Jurkat, Clone E6-1 (cell line): ENCODE measurements at places on chromosomes 7 and 10.

DNA sequence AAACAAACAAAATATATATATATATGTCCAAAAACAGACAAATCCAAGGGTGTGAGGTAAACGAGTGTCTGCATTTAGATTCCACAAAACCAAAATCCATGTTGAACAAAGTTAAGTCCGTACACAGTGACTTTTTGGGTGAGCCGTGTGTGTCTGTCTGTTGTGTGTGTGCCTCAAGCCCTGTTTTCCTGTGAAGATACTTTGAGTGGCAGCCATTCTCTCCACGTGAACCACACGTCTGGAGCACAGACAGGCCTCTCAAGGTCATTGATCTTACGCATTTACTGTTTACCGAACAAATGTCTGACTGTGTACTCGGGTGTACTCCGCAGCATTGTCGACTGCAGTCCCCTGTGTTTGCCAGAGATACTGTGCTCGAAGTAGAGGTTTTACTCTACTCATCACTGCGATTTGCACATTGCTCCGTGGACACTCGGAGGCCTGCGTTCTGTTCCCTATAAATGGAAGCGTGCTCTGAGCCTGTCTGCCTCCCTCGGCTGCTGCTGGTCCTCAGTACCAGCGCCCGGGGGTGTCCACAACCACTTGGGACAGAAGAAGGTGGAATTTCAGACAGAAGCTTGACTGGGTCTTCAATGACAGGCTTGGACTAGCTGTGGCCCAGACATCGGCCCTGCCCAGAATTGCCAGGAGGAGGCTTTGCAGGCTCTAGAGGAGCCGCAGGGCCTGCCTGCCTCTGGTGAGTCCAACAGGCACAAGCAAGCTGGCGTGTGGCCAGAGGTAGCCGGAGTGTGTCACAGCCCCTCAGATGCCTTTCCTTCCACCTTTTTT is 22.1 kb downstream of the CYP17A1 start:
- DNase-seq, result no peak

DNA sequence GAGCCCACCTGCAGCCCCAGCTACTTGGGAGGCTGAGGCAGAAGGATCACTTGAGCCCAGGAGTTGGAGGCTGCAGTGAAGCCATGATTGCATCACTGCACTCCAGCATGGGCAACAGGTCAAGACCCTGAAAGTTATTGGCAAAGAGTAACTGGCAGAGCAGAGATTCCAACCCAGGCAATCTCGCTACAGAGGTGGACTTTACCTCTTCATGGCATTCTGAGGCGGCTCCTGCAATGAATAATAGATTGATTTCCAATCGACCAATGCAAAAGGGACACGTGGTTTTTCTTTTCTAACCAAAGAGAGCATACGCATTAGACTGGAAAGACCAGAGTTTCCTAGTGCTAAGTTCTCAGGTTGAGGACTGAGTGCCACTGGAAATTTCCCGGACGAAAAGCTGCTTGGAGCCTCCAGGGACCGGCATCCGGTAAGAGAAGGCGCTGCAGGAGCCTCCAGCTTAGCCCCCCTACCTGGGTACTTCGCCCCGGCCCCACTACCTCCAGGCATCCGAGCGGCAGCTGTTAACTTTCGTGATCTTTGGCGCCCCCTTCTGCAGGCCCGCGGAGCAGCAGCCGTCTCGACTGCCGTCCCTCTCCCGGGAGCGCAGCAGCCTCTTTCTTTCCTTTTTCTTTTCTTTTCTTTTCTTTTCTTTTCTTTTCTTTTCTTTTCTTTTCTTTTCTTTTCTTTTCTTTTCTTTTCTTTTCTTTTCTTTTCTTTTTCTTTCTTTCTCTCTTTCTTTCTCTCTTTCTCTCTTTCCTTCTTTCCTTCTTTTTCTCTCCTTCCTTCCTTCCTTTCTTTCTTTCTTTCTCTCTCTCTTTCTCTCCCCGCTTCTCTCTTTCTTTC is 4.1 kb downstream of the MBLAC1 start:
- DNase-seq, result peak; percentile 44

- no peak for DNase-seq
These were observed 146.7 kb upstream of the UNC5B start for GRCh38 chr10:71065659-71066058.

GRCh38 chr10:102408131-102408727 is 10.4 kb downstream of the PSD start:
- no peak for DNase-seq

DNA sequence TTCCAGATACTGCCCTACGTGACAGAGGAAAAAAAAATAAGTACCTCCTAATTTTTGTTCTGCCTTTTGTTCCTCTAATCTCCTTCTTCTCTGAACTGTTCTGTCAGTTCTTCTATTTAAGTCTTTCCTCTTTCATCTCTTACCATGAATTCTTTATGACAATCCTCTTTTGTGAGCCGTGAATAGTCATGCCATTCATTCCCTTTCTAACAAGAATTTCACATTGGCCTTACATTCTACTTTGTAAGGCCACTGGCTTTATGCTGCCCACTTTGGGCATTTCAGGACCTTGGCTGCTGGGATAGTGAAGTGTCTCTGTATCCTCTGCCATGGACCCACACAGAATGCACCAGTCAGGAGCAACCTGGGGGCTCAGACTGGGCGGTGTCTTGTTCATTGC is 52.9 kb downstream of the ATOH7 start:
- no peak for DNase-seq

DNA sequence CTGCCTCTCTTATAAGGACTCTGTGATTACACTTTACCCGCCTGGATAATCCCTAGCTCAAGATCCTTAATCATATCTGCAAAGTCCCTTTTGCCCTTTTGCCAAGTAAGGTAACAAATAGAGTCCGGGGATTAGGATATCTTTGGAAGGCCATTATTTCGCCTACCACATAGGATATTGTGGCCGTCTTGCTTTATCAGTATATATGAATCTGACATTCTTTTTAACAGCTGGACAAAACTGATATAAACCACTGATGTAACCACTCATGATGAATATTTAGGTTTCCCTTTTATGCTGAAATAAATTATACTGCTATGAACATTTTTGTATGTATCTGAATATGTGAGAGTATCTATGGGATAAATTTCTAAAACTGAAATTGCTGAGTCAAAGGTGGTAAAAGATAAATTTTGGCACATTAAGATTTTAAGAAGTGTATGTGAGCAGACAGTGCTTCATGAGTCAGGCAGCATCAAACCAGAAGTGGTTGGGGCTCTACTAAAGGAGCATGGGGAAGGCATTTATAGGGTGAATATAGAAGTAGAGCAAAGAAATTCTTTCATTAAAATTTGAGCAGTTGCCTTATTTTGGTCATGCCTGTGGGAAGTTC is 44.7 kb downstream of the AVL9 start:
- no peak for DNase-seq

DNA sequence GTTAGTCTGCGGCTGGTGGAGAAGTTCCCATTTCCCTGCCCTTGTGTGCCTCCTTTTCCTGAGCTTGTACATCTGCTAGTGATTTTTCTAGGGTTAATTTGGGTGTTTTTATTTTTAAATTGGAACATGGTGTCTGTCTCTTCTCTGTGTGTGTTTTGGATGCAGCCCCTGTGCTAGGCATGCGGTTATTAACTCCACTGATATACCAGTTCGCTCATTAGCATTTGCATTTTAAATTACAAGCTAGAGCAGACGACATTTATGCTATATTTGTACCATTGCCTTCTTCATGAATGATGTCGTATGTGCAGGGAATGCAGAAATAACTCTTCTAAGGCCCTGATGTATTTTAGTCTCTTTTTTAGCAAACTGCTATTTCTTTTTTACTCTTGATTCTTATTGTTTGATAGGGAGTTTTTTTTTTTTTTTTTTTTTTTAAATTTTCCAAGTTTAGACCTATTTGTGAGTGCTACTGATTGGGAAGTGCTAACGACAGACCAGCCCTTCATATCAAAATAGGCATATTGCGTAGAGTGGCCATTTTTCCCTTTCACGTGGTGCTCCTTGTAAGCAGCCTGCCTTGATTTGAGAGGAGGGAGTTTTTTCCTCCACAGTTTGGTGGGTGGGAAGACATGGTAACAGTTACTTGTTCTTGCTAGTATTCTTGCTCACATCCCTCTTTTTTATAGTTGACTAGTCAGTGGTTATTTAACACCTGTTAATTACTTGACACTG is 89.6 kb downstream of the LRRC4 start:
- no peak for DNase-seq

DNA sequence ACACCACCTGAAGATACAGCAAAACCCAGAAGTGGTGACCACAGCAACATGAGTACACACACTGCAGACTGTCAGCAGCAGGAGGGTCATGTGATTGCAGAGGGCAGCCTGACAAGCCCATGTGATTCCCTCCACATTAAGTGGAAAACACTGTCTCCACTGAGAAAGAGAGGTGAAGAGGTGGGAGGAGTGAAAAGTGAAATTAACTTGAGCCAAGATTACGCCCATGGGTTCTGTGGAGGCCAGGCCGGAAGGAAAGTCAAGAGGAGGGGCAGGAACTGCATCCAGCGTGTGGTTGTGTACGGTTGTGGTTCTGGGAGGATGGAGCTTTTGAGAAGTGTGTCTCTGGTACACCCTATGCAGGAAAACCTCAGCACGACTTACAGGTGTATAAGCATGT is 138.5 kb downstream of the PLXNA4 start:
- DNase-seq, result peak; percentile 90

DNA sequence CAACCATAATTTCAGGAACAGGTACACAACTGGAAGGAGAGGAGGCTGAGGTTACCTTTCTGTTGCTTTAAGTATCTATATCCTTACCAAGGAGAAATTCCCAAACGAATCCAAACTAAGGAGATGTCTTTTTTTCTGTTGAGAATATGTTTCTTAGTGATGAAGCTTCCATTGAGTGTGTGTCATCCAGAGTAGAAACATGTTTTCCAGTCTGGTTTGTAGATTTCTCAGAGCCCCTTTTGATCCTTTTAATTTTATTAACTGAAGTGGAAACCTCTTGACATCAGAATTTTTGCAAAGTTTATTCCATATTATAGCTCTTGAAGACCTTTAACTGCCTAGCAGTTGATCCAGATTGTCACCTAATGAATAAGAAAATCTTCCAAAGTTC is 207.1 kb upstream of the FERD3L start:
- DNase-seq, result no peak

DNA sequence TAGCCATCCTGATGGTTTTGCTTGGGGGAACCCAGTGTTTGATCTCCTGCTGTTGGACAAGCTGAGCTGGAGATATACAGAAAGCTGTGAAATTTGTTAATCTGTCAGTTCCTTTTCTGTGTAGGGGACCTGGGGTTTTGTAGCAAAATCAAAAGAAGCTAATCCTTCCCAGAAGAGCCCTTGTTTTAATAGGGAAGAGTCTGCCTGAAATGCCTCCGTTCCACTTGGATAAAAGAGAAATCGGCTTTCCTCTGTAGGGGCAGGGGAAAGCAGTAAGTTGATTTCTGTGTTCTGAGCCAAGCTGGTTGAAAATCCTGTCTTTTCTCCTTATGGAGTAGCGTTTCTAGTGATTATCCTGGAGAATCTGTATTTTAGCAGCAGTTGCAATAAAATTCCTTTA is 472.6 kb downstream of the SORCS3 start:
- DNase-seq, result no peak

- DNase-seq, result no peak
These were observed 87.6 kb upstream of the SEMA3D start for GRCh38 chr7:85274454-85274853.

GRCh38 chr10:33302208-33302829 is 32.1 kb downstream of the NRP1 start:
- no peak for DNase-seq

- DNase-seq, result no peak
These were observed 77.9 kb upstream of the PDGFA start for GRCh38 chr7:597348-598178.

DNA sequence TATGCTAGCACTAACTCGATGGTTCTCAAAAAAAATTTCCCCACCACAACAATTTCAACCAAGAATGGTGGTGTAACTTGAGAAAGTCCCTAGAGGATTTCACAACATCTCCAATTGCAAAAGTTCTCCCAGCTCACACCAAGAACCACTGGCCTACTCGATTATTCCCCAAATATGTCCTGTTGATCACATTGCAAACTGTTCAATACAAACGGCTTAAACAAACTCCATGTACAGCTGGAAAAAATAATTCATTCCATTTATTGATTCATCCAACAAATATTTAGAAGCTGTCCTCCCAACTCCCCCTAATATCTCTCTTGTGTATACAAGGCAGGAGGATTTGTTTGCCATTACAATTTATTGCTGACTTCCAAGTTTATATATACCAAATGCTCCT is 19.1 kb downstream of the TMEM176B start:
- DNase-seq, result no peak

DNA sequence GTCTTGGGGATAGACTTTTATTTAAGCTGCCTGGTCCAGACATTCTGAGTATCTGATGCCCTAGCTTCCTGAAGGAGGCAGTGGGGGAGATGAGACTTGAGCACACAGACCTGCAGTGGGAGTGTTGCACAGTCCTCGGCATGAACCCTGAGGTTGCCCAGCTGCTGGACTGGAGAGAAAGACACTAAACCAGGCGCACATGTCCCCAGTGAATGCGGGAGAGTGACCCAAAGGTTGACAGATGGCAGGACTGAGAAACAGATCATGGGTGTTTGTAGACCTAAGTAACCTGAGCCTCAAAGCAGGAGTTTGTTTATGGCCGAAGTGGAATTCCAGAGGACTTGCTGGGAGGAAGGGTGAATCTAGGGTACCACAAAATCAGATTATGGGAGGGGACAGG is 15.7 kb upstream of the MSRB2 start:
- DNase-seq, result no peak

- DNase-seq, result no peak
These were observed 275.1 kb upstream of the KLF14 start for GRCh38 chr7:131008840-131009711.

DNA sequence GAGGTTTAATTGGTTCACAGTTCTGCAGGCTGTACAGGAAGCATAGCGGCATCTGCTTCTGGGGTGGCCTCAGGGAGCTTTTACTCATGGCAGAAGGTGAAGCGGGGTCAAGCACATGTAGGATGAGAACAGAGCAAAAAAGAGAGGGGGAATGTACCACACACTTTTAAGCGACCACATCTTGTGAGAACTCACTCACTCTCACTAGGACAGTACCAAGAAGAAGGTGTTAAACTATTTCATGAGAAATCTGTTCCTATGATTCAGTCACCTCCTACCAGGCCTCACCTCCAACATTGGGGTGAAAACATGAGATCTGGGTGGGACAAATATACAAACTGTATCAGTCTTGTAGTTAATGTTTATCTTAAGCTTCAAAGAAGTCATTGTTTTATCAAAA is 174.7 kb downstream of the GNAI1 start:
- DNase-seq, result no peak

DNA sequence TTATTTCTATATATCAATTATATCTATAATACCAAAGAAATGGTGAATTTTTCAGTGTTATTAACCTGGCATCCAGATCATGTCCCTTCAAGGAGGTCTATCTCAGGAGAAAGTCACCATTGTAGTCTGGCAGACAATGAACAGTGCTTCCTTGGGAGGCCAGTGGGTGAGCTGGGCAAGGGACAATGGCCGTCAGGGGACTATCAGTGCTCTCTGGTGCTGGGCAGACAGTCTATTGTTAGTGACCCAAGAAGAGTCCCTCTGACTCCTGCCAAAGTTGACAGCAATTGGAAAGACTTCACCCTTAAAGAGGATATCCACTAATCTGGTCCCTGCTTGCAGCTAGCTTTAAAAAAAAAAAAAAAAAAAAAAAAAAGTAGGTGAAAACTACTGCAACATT is 7.1 kb downstream of the JAZF1 start:
- DNase-seq, result no peak

- DNase-seq, result no peak
These were observed 61.1 kb downstream of the GRID1 start for GRCh38 chr10:86305521-86305920.
